ENCODE measurements at places on chromosomes 4 and X.

- H3K4me1 ChIP-seq, result peaks cover 8% of the 10 kb centered on the region
- H3K27ac ChIP-seq, result no peak overlapping the region
- no peak for DNase-seq
- H3K36me3 ChIP-seq, result no peaks in the 10 kb centered on the region
- no peaks in the 10 kb centered on the region for H3K27me3 ChIP-seq
These were observed 90.9 kb downstream of the EFNB1 start for GRCh38 chrX:68919707-68920106.

DNA sequence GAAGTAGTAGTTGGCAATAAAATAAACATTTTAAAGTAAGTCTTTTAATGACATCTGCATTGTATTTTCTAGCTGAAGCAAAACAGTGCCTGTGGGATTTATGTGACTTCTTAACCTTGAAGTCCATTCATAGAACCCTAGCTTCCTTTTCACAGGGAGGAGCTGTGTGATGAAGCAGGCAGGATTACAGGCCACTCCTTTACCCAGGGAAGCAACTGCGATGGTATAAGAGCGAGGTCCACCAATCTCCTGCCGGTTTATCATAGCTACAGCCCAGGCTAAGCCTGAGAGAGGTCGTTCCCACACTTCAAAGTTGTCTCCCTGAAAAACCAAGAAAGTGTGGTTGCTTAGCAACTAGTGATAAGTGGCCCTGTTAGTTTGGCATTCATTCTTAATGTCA is 7.0 kb downstream of the RPL36A start:
- DNase-seq, result no peak
- H3K36me3 ChIP-seq, result peaks cover 15% of the 10 kb centered on the region
- no peaks in the 10 kb centered on the region for H3K4me1 ChIP-seq

- H3K36me3 ChIP-seq, result no peaks in the 10 kb centered on the region
- no peak for DNase-seq
These were observed 234.5 kb upstream of the SLIT2 start for GRCh38 chr4:20017070-20017776.

GRCh38 chr4:152309418-152309817 is 226.5 kb downstream of the FBXW7 start:
- H3K36me3 ChIP-seq, result no peaks in the 10 kb centered on the region
- H3K4me1 ChIP-seq, result peaks cover 16% of the 10 kb centered on the region
- peaks cover 2% of the 10 kb centered on the region for H3K27me3 ChIP-seq
- no peak overlapping the region for H3K27ac ChIP-seq

DNA sequence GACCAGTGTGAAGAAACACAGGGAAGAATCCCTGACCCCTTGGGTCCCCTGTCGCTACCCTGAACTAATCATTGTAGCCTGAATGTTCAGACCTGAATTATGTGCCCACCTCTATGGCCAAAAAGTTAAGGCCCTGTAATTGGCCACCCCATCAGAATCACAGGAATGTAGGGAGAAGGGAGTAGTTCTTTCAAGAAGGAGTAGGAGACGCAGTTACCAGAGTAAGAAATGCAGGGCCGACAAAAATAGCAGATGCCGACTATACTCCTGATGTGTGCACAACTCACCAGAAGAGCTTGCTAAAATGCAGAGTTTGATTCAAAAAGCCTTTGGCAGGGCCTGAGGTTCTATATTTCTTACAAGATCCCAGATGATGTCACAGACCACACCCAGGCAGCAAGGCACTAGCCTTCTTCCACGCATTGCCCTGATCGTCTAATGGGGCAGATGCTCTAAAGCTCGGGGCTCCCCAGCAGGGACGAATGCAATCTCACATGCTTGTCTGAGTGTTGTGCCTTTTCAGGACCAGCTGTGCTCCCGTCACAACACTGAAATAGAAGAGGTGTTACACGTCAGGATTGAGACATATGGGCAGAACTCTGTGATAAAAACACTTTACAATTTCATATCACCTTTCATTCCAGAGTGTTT is 161.0 kb upstream of the FAM241A start:
- H3K27ac ChIP-seq, result no peak overlapping the region
- peak overlapping the region; percentile 32 for H3K4me3 ChIP-seq
- no peak for DNase-seq
- no peaks in the 10 kb centered on the region for H3K36me3 ChIP-seq
- peaks cover 13% of the 10 kb centered on the region for H3K4me1 ChIP-seq

DNA sequence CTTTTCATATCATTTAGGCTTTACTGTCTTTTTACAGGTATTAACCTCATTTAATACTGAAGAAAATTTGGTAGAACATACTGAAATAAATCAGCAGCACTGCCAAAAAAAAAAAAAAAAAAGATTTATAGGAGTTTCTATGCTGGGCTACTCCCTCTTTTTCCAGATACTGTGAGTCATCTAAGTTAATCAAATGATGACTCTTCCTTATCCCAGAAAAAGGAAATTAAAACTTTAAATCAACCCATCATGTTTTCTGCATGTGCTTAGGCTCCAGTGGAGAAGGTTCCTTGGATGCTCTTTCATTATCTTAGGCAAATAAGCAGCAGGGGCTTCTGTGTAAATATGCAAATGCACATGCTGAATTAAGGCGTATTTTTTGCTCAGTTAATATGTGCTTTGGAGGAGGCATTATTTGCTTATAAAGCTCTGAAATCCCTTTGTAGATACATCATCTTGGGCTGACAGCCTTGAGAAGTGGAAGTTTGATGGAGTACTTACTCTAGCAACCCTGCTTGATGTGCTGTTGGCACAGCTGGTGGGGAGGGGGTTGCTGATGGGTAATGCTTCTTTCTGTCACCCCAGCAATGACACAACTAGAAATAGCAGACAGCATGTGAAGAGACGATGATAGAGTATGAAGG is 136.1 kb downstream of the C4orf33 start:
- H3K27ac ChIP-seq, result no peak overlapping the region
- peaks cover 3% of the 10 kb centered on the region for H3K4me1 ChIP-seq
- no peaks in the 10 kb centered on the region for H3K36me3 ChIP-seq

- H3K27ac ChIP-seq, result no peak overlapping the region
- H3K27me3 ChIP-seq, result no peaks in the 10 kb centered on the region
- DNase-seq, result no peak
- no peak overlapping the region for H3K4me3 ChIP-seq
- H3K36me3 ChIP-seq, result no peaks in the 10 kb centered on the region
- H3K4me1 ChIP-seq, result no peaks in the 10 kb centered on the region
These were observed 69.7 kb upstream of the PPARGC1A start for GRCh38 chr4:23959396-23960148.

- H3K4me1 ChIP-seq, result peaks cover 19% of the 10 kb centered on the region
- peak overlapping the region; percentile 73 for H3K27ac ChIP-seq
- no peak for DNase-seq
- peaks cover 11% of the 10 kb centered on the region for H3K27me3 ChIP-seq
- peaks cover 3% of the 10 kb centered on the region for H3K36me3 ChIP-seq
- H3K4me3 ChIP-seq, result peak overlapping the region; percentile 51
These were observed 13.3 kb upstream of the MID1 start for GRCh38 chrX:10633722-10634121.

- H3K4me1 ChIP-seq, result peaks cover 8% of the 10 kb centered on the region
- peaks cover 46% of the 10 kb centered on the region for H3K27me3 ChIP-seq
- no peak for DNase-seq
- peak overlapping the region; percentile 10 for H3K4me3 ChIP-seq
These were observed 1.1 kb downstream of the RNF212 start for GRCh38 chr4:1112174-1112820.

DNA sequence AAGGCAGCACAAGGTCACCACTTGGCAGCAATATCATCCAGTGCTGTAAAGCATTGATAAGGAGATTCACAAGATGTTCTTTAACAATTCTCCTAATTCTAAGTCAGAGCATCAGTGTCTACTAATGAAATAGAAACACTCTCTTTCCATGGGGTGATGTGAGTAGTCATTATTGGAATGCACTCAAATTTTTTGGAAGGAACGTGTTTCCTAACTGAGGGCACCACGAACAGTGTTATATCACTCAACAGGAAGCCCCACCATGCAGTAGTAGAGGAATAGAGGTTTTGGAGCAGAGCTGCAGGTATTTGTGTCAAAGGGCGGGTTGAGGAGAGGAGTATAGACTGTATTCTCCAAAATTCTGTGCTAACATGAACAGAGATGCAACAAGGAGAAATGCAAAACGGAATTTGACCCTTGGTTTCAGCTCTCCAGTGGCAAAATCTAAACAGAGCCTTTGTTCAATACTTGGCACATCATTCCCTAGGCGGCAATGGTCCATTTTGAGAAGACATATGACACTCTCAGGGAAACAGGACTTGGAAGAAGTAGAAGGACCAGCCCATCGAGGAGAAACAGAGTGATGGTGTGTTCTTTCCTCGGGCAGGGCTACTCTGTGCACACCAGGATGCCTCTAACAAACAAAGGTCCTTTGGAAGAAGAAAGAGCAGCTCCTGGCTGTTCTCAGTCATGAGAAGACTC is 98.9 kb downstream of the CPEB2 start:
- H3K27me3 ChIP-seq, result no peaks in the 10 kb centered on the region
- no peak overlapping the region for H3K27ac ChIP-seq
- DNase-seq, result no peak
- no peaks in the 10 kb centered on the region for H3K4me1 ChIP-seq

GRCh38 chr4:56575820-56576429 is 70.3 kb downstream of the ARL9 start:
- H3K27ac ChIP-seq, result no peak overlapping the region
- H3K4me1 ChIP-seq, result no peaks in the 10 kb centered on the region
- no peaks in the 10 kb centered on the region for H3K36me3 ChIP-seq
- no peaks in the 10 kb centered on the region for H3K27me3 ChIP-seq

GRCh38 chr4:7805533-7806337 is 133.9 kb downstream of the AFAP1 start:
- H3K27ac ChIP-seq, result peak overlapping the region; percentile 71
- no peak for DNase-seq
- peaks cover 48% of the 10 kb centered on the region for H3K4me1 ChIP-seq
- peaks cover 24% of the 10 kb centered on the region for H3K36me3 ChIP-seq
- H3K4me3 ChIP-seq, result peak overlapping the region; percentile 48

DNA sequence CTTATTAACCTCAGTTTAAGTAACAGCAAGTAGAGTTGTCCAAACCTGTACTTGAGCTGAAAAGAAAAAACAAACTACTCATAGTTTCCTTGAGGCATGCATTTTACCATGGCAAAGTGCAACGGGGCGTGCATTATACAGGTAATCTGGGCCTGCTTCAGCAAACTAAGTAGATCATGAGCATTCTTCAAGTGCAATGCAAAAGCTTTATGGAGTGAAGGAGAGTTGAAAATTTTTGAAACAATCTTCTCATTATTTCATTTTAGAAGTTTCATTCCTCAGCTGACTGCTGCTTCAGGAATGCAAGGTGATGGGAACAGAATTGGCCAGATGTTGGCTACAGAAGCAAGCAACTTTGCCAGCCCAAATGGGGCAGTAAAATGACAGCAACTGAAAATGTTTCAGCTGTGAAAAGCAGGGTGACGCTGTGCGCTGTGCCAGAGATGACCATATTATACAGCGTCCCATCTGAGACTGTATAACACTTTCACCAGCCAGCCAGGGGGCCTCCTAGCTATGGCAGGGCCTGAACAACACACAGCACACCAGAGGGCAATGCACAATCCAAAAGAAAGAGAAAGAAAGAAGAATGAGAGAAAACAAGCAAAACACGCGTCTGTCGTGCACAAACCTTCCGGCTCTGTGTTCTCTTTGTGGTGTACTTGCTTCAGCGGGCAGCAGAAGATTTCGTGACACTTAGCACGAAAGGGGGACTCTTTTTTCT is 145.5 kb upstream of the FGF13 start:
- no peak overlapping the region for H3K27ac ChIP-seq
- no peaks in the 10 kb centered on the region for H3K27me3 ChIP-seq
- DNase-seq, result no peak
- H3K36me3 ChIP-seq, result no peaks in the 10 kb centered on the region
- H3K4me3 ChIP-seq, result no peak overlapping the region

- peaks cover 6% of the 10 kb centered on the region for H3K27me3 ChIP-seq
- H3K27ac ChIP-seq, result no peak overlapping the region
- H3K4me3 ChIP-seq, result no peak overlapping the region
- no peaks in the 10 kb centered on the region for H3K36me3 ChIP-seq
- no peak for DNase-seq
These were observed 58.6 kb upstream of the GK2 start for GRCh38 chr4:79466621-79467020.

DNA sequence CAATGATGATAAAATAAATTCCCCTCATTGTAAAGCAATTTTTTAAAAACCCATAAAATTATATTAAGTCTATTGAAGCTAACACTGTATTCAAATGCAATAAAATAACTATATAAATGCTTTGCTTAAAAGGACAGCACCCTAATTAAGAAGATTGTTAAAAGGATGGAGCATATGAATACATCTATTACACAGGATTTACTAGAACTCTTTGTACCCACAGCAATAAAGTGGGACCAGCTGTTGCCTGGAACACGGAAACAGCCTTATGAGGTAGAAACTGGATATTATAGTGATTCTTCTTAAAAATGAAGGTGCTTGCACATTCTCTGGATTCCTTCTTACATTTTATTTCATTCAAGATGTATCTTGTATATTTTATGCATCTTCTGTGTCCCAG is 298.7 kb upstream of the KLF3 start:
- no peaks in the 10 kb centered on the region for H3K36me3 ChIP-seq
- H3K4me1 ChIP-seq, result peaks cover 22% of the 10 kb centered on the region
- H3K27me3 ChIP-seq, result no peaks in the 10 kb centered on the region
- no peak overlapping the region for H3K27ac ChIP-seq
- no peak for DNase-seq

- no peaks in the 10 kb centered on the region for H3K36me3 ChIP-seq
- H3K27ac ChIP-seq, result no peak overlapping the region
- H3K4me1 ChIP-seq, result no peaks in the 10 kb centered on the region
- DNase-seq, result no peak
- peaks cover 12% of the 10 kb centered on the region for H3K27me3 ChIP-seq
These were observed 33.2 kb upstream of the OCIAD2 start for GRCh38 chr4:48939785-48940184.

GRCh38 chrX:10902001-10902400 is 209.1 kb upstream of the HCCS start:
- H3K27ac ChIP-seq, result no peak overlapping the region
- no peaks in the 10 kb centered on the region for H3K4me1 ChIP-seq
- no peaks in the 10 kb centered on the region for H3K27me3 ChIP-seq
- no peaks in the 10 kb centered on the region for H3K36me3 ChIP-seq
- no peak for DNase-seq

DNA sequence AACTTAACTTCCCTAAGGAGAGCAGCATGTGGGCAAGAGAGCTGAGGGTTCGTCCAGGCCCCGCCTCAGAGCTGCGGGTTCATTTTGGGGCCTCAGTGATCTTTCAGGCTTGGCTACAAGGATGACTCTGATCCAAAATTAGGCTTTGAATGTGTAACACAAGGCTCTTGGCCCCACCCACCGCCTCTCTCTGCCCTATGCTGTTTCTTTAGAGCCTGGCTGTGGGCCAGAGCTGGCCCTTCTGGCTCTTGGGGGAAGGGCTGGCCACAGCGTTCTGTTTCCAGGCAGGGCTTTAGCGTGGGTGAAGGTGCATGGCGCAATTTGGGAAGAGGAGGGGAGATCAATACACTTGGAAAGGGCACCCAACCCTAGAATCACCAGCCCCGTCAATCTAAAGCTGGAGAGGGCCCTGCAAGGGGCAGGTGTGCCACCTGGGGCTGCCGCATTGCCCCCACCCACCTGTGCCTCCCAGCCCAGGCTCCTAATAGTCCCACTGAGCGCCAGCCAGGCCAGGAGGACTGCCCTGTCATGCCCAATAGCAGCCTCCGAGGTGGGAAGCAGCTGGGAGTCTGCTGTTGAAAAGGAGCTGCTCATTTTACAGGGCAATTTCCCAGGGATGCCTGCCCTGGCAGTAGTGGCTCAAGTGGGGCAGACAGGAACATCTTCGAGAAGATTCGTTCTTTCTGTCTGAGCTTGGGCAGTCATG is 84.5 kb upstream of the MAML3 start:
- peak overlapping the region; percentile 66 for H3K27ac ChIP-seq
- peaks cover 67% of the 10 kb centered on the region for H3K4me1 ChIP-seq
- H3K4me3 ChIP-seq, result peak overlapping the region; percentile 80
- DNase-seq, result no peak
